ENCODE measurements at places on chromosomes 5 and 9. TPM values are rescaled to one million over a fixed set of nuclear protein-coding genes. Genes with fewer than 3 reads are reported as not detected.

The ISL1 gene
- total RNA-seq, result not detected

The PCDHGA11 gene
- total RNA-seq, result 3.6 TPM

The SPINK6 gene
- total RNA-seq, result not detected

DNA sequence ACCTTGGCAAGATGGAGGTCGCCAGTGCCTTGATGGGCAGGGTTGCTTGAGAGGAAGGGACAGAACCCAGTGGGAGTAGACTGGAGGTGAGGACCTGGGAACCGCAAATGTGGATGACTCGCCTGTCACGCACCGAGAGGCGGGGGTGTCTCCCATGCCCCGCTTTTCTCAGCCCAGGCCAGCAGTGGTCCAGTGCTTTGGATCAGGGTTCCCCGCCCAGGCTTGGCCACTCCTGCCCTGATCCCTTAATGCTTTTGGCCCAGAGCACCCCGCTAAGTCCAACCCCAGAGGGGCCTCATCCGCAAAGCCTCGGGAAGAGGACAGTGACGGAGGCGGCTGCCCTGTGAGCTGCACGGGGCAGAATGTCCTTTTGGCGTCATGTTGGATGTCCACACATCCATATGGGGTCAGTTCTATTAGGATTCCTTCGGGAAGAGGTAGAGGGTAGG lies 2.4 kb downstream of the MRPS2 start:
- DNase-seq, result peak; percentile 65

- no peak for DNase-seq
Observed at GRCh38 chr9:112224401-112225289, 49.5 kb upstream of the SUSD1 start.

DNA sequence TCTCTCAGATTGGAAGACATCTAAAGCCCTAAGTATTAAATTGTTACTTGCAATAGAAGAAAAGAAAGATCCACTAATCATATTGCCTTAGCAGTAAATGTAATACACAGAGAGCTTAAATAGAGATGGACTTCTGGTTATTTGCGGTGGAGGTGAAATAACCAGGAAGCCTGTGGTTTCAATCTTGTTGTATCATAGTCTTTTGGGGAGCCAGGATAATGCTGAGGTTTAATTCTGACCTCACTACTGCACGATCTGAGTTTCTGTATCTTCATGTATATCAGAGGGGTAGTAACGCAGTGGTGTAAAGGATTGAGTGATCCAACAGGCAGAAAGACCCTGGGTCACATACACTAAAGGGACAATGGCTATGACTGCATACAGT lies 71.7 kb downstream of the ANKRD55 start:
- no peak for DNase-seq

- DNase-seq, result no peak
Observed at GRCh38 chr5:153555420-153556114, 65.1 kb downstream of the GRIA1 start.

GRCh38 chr9:79757881-79758669 lies 186.3 kb downstream of the TLE4 start:
- no peak for DNase-seq

Data from kidney (tissue), 22 donors.